NCI-H526 treated with DMSO at 0.1 percent for 48 hours (cell line): ENCODE measurements at places on chromosomes 16 and 17.

GRCh38 chr17:56707312-56708219, 114.1 kb downstream of the NOG start:
- no peak for DNase-seq

GRCh38 chr17:69503711-69504110, 89.2 kb downstream of the MAP2K6 start:
- DNase-seq = no peak

DNA sequence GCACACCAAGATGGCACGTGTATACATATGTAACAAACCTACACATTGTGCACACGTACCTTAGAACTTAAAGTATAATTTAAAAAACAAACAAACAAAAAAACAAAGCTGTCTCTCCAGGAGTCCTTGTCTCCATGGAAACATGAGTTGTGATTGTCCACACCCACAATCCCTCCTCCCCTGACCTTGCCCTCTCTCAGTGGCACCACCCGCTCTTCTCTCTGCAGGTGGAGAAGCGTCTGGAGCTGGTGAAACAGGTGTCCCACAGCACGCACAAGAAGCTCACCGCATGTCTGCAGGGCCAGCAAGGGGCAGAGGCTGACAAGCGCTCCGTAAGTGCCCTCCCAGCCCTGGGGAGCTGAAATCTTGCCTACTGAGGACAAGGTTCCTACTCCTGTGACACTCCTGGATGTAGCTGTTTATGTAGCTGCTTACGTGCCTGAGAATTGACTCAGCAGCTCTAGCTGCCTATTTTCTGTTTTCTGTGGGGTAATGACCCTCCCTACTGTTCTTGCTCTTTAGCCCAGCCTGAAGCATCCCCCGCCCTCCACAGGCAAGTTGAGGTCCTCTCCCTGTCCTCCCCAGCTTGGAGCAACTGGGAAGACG, 107.0 kb downstream of the ARHGAP44 start:
- no peak for DNase-seq

GRCh38 chr16:47979616-47980182, 176.1 kb downstream of the ABCC12 start:
- no peak for DNase-seq

DNA sequence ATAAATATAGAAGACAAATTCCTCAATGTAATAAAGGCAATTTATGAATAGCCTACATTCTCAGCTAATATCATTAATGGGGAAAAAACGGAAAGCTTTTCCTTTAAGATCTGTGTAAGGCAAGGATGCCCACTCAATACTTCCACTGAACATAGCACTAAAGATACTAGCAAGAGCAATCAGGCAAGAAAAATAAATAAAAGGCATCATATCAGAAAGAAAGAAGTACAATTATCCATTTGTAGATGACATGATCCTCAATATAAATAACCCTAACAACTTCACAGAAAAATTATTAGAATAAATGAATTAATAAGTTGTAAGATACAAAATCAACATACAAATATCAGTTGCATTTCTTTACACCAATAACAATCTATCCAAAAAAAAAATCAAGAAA, 37.1 kb downstream of the C16orf87 start:
- no peak for DNase-seq
